ENCODE measurements at places on chromosomes 5 and 9. TPM values are rescaled to one million over a fixed set of nuclear protein-coding genes. Genes with fewer than 3 reads are reported as not detected.

Gene MARCOL
- not detected for polyA plus RNA-seq

Gene GDA
- 0.01 TPM for polyA plus RNA-seq

DNA sequence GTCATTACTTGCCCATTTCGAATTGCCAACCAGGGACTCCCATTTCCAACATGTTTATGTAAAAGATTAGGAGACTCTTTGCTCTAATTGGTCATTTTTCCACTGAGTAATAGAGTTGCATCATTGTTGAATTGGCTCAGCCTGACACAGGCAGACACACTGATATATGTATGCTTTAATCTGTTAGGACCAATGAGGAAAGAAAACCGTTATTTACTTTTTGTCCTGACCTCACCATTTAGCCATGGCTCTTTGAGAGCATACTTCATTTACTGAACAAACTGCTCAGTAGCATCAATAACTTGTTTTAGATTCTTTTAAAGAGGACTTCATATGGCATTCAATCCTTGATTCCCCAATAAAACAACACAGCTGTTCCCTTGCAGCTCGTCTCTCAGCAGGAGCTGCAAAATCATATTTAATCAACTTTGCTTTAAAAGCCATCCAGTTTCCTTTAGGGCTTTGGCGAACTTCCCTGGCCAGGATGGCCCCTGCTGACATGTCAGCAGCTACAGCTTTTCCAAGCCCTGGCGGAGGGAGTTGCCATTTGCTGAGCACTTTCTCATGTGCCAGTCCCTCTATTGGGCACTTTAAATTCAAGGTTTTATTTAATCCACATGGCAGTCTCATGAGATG lies 251.5 kb upstream of the TNC start:
- DNase-seq, result peak; percentile 37

DNA sequence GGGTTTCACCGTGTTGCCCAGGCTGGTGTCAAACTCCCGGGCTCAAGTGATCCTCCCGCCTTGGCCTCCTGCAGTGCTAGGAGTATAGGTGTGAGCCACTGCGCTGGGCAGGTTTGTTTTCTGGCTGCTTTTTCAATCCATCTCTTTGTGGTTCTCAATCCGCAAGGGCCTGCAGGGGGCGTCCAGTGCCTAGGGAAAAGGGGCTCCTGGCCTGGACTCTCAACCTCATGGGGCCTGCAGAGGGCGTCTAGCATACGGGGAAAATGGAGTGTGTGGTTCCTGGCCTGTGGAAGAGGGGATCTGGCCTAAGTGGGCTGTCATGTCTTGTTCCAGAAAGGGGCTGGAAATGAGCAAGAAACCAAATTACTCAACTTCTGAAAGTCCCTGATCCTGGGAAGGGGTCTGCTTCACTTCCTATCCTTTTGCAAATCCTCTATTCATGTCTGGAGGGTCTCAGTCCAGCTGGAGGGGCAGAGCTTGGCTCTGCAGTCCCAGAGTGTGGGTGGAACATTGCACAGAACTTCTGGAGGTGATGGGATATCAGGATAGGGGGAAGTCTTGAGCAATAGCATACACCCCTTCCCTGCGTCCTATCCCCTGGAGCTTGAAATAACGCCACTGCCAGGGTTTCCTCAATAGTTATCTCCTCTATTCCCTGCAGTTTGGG lies 12.7 kb upstream of the CCL27 start:
- peak; percentile 47 for DNase-seq

Gene HAVCR2
- not detected for polyA plus RNA-seq

Gene EQTN
- polyA plus RNA-seq, result not detected

- no peak for DNase-seq
These were observed 158.8 kb downstream of the CRB2 start for GRCh38 chr9:123514766-123515165.

- no peak for DNase-seq
These were observed 8.3 kb downstream of the NOXA1 start for GRCh38 chr9:137431416-137431931.

Gene NR5A1
- polyA plus RNA-seq, result not detected

GRCh38 chr5:14545862-14546261 lies 35.7 kb upstream of the OTULINL start:
- DNase-seq, result no peak

DNA sequence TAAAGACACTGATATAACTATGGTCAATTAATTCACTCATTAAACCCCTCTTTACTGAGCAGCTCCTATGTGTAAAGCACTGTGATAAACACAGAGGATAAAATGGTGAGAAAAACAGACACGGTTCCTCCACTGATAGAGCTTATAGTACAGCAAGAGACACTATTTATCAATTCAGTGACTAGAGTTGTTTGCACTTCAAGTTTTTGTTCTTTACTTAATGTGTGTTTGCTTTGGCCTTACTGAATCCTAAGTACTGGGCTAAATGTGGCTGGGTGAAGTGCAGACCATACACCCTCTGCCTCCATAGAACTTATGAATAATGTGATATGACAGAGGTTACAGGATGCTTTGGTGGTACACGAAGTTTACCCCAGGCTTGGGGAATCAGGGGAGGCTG lies 80.1 kb upstream of the ITGA1 start:
- DNase-seq, result no peak

DNA sequence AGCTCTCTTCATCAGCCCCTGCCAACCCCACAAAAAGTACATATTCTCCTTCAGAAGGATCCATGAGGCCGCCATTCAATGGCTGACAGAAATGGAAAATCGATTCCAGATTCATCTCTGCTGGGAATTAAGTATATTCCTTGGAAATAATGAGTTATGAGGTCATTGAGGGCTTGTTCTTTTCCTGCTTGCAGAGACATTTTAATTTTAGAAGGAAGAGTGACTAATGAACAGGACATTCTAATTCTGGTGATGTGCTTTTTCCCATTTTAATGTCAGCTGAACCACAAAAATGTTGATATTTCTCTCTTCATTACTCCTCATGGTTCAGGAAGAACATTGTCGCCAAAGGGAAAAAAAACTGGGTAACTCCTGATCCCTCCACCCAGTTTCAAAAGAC lies 314.0 kb downstream of the PIK3R1 start:
- no peak for DNase-seq

Gene PCDHGB2
- 0.46 TPM for polyA plus RNA-seq

- no peak for DNase-seq
These were observed 5.3 kb upstream of the DDX4 start for GRCh38 chr5:55732585-55732984.

DNA sequence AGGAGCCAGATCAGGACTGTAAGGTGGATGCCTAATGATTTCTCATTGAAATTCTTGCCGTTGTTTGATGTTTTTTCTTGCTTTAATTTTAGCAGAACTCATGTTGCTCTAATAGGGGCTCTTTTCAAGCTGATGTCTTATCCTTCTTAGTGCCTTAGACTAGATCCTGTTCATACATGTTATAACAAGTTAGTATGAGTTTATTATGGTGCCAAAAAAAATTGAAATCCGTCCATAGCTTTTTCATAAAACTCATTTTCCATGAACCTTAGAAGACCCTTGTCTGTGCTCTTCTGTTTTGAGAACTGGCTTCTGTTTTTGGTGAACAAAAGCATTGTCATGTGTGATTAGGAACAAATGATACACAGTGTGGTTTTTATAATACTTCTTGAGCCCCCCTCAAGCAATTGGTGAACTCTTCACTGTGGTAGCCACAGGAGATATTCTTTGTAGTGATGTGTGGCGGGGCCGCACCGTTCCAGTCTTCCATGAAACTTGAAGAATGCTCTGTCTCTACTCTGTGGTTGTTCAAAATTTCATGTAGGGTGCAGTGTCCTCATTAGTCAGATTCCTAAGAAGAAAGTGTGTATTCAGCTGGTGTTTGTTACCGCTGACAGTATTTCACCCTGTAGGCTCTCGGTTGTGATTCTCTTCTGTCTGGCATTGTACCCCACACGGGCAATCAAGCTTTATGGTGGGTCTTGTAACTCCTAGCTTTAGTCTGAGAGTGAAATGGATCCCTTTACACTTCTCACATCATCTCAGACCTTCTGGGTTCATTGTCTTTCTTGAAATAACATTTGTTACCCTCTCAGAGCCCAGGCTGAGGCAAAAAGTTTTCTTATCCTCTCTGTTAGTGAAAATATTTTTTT lies 10.7 kb downstream of the OTULIN start:
- DNase-seq, result peak; percentile 46

DNA sequence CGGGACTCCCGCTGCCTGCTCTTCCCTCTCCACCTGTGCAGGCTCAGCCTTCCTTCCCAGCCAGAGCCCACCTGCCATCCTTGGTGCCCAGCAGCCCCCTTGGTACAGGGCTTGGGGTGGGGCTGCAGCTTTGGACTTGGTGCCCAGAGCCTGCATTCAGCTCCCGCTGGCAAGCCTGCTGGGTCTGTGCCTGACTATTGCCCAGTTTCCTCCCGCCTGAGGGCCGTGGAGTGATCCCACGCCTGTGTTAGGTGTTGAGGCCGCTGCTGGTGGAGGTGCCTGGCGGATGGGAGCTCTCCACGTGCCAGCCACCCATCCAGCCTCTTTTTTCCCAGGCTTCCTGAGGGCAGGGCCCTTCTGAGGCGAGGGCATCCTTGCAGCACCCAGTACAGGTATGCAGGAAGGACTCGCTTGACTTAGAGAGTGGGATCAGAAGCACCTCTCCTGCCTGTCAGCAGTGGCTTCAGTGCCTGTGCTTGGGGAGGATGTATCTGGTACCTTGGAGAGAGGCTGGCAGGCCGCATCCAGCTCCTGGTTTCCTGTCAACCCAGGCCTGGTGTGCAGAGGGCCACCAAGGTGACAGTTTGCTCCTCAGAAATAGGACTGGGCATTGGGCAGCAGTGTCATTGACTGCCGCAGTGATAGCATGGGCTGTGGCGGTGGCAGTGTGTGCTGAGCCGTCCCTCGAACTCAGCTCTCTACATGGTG lies 7.8 kb downstream of the RXRA start:
- DNase-seq, result no peak

GRCh38 chr5:159101685-159102084 lies 2.0 kb upstream of the EBF1 start:
- DNase-seq, result no peak

GRCh38 chr9:81999806-82000205 lies 11.2 kb downstream of the SPATA31D1 start:
- no peak for DNase-seq
